ENCODE measurements at places on chromosomes 12 and 14. TPM values are rescaled to one million over a fixed set of nuclear protein-coding genes. Genes with fewer than 3 reads are reported as not detected.

The VDR gene
- 10.0 TPM for total RNA-seq

The CEBPE gene
- total RNA-seq, result 0.36 TPM

The MEG3 gene
- total RNA-seq, result 121 TPM

The CPM gene
- 233 TPM for total RNA-seq

The KERA gene
- not detected for total RNA-seq

The PPP1R1A gene
- total RNA-seq, result 115 TPM

The CD4 gene
- 22.4 TPM for total RNA-seq

DNA sequence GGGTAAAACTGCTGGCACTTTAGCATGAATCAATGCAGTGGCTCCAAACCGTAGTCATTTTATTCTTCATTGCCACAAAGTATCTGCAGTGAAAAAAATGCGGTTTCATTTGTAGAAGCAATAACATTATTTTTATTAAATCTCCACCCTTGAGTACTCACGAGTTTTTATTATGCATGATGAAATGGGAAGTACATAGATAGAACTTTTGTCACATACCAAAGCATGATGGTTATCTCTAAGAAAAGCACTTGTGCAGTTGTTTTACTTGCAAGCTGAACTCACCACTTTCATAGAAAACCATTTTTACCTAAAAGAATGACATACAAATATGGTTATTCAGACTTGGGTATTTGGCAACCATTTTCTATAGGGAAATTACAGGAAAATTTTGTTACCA is 90.3 kb downstream of the PELI2 start:
- no peak for DNase-seq

DNA sequence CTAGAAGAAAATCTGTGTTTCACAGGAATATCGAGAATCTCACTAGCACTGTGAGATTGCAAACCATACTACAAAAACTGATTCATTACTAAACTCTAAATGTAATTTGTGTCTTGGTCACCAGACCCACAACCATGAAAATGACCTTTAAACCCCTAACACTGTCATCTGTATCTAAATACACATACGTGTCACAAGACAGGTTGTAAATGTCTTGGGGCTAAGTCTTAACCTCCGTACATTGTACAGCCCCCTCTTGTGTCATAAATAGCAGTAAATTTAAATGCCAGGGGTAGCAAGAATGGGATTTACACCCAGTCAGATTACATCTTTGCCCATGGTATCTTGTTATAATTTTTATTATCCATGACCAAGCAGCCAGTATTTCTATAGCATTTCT is 117.3 kb downstream of the GPR135 start:
- no peak for DNase-seq

DNA sequence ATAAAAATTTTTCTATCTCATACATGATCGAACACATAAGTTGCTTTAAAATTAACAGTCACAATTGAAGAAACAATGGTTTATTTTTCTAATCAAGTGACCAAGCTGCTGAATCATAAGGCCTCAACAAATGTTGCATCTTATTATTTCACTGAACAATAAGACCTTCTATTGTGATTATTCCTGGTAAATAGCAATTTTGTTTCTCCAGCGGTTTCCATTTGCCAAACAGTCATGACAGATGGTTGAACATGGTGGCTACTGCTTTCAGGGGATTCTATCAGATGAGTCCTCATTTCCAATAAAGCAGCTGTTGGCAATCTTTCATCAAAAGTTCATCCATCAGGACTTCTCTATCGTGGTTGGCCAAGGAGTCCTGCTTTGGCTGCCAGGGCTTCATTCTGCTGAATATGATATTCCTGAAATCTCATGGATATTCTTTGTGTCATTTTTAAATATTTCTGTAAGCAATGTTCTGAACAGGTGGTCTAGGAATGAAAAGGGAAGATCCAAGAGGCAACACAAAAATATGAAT is 13.0 kb downstream of the TOMM20L start:
- DNase-seq, result no peak

DNA sequence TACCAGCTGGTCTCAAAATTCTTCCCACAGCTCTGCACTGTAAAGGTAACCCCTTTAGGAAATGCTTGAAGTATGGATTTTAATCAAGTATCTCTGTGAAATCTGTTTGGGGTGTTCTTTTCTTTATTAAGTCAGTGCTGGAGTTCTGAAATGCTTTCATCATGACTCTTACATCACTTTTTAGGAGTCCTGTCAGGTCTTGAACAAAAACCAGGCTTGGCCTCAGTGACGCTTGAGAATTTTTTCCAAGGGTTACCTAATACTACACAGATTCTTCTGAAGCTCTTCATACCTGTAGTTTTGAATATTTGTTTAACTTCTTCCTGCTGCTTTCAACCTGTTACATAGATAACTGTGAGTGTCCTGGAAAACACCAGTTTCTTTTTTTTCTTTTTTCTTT is 47.0 kb upstream of the KCNH3 start:
- DNase-seq, result no peak

GRCh38 chr14:31414190-31414833 is 6.0 kb downstream of the HEATR5A start:
- DNase-seq, result no peak

GRCh38 chr12:24884911-24885310 is 64.0 kb downstream of the BCAT1 start:
- no peak for DNase-seq

DNA sequence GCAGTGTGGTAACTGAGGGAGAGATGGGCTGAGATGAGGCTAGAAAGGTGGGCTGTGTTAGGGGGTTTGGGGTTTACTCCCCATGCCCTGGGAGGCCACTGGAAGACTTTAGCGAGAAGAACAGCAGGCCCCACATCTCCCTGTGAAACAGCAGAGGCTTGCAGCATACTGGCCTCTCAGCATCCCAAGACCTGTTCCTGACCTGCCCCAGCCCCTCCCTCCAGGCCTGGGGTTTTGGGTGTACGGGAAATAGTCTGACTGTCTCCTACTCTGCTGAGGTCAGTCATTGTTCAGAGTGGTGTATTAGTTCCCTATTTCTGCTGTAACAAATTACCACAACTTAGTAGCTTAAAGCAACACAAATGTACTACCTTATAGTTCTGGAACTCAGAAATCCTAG is 103.5 kb upstream of the HIF1A start:
- DNase-seq, result no peak

DNA sequence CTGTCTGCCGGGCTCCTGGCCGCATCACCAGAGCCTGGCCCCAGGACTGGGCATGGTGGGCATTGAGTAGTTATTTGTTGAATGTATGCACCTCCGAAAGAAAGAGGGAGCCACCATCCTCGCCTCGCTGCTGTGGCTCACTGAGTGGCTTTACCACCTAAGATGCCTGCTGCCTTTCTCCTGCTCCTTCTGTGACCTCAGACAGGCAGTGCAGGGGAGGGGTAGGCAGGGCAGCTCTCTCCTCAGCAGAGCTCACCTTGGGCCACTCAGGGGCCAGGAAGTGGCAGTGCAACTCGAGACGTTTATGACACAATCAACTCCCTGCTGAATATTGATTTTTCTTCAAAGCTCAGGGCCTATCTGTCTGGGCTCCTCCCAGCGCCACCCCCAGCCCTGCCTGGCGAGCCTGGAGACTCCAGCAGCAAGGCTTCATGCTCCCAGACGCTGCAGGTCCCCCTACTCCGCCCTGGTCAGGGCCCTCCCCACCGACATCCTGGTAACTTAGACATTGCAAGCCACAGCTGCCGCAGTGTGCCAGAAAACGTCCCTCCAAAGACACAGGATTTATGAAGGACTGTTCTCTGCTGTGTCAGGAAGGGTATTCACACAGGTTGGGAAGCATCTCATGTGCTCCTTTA is 84.3 kb upstream of the DIO3 start:
- DNase-seq, result peak; percentile 2

GRCh38 chr14:94054401-94054800 is 26.6 kb downstream of the DDX24 start:
- no peak for DNase-seq

- DNase-seq, result no peak
Measured at GRCh38 chr12:64670919-64671639, 60.8 kb downstream of the RASSF3 start.

DNA sequence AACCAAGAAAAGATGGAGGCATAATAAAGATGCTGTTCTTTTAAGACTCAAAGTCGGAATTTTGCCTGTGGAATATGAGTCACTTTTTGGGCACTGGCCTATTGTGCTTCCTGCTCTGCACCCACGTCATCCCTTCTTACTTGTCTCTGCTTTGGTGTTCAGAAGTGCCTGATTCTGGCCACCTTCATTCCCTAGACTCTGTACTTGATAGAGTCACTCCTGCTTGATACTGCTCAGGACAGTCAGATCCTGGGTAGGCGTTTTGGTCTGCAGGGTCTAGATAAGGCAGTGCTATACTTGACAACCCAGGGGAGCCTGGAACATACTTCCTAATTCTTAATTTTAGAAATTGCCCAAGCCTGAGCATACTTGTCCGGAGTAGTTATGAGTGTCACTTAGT is 1.9 kb downstream of the LRRK2 start:
- DNase-seq, result no peak

DNA sequence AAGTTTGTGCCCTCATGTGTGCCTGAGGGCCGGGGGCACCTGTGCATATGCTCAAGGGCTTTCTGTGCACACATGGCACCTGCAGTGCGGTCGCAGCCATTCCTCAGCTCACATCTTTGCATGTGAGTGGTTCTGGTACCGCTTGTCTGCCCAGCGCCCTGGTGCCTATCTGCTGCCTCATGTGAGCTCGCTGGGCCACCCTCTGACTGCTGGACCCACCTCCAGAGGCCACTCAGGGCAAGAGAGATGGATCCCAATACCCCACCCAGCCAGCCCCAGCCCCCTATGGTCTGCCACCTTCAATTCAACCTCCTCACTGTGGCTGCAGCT is 5.4 kb upstream of the AMN start:
- DNase-seq, result no peak

DNA sequence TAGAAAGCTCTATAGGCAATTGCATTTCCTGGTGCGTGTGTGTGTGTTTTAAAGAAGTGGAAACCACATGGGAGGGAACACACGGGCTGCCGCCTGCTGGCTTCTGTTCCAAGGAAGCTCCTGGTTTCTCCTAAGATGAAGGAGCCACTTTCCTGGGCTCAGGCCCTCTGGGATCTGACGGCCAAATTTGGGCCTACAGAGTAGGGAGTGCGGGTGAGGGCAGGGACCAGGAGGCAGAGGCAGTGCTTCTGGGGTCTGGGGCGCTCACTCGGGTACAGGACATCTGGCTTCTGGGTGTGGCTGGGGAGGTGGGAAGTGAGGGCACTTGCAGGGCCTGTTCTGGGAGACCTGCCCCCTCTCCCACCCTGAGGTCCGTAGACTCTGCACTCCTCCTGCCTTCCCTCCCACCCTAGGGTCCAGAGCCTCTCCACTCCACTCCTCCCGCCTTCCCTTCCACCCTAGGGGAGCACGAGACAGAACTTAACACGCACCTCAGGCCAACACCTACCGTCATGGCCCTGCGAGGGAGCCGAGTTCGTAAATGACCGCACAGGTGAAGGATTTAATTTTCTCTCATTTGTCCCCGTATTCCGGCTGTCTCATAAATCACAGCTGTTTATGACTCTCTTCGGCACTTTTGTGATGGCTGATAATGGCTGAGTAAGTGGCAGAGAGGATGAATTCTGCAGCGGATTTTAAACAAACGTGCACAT is 127.7 kb downstream of the KIF26A start:
- no peak for DNase-seq

All from omental fat pad (tissue), 4 donors.